RKO (cell line): ENCODE measurements at places on chromosomes 12 and 14.

GRCh38 chr12:42298887-42299286, 27.0 kb downstream of the ZCRB1 start:
- DNase-seq = no peak

GRCh38 chr12:89801284-89801683, 92.6 kb upstream of the ATP2B1 start:
- no peak for DNase-seq

DNA sequence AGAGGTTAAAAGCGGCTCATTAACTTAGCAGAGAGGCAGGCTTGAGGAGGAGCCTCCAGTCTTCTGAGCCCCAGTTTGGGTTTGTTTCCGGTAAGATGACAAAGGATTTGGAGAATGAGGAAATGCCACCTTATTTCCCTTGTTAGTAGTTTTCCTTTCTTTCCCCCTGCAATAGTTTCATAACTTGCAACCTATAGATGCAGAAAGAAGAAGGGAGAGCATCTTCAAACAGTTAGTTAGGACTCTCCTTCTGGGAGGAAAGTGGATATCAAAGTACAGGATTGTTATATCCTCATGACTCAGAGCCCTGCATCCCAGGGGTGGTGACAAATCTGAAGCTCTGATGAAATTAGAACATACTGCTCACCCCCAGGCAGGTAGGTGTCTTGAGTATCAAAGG, 180.7 kb upstream of the SLC38A2 start:
- DNase-seq = peak; percentile 86

DNA sequence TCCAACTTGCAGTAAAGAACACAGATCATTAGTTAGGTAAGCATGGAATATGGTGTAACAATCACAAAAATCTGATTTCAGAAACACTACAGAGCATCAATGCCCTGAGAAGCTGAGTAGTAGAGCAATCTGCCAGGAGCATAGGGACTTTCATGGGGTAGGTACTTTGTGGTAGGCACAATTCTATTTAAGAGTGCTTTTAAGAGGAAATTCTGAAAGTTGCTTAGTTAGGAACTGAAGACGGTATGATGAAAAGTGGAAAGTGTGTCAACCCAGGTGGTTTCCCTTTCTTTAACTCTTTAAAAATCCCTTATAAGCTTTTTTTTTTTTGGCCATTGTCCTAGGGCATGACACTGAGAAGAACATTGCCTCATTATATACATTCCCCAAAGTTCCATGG, 535.7 kb upstream of the FBXO33 start:
- DNase-seq = no peak

DNA sequence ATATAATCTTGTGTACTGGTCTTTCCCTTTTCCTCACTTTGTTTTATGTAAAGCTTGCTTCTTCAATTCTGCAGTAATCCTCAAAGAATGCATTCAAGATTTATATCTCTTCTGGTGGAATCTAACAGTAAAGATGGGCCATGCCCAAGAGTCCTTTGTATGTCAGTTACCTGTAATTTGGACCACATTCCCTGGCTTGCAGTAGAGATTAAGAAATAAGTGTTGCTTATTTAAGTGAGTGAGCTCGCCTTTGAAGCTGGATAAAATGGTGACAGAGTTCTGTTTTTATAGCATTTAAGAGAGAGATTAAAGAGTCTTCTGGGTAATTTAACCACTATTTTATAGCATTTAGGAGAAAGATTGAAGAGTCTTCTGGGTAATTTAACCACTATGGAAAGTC, 262.1 kb upstream of the ATP2B1 start:
- no peak for DNase-seq

DNA sequence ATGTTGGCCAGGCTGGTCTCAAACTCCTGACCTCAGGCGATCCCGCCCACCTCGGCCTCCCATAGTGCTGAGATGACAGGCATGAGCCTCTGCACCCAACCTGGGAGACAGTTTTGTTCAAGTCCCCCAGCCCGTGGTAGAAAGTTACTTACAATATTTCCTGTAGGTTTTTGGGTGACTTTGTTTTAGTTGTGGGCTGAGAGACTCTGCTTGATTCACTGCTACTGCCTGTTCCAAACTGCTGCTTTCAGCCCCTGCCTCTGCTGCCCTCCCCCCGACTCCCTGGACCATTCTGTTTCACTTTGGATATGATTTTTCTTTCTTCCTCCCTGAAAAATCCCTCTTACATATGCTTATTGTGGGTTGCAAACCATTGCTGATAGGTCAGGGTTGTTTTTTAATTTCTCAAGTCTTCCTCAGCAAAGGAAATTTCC, 13.4 kb upstream of the PCNX1 start:
- DNase-seq = no peak

GRCh38 chr12:45304514-45305178, 88.8 kb downstream of the ANO6 start:
- no peak for DNase-seq

- peak; percentile 74 for DNase-seq
Observed at GRCh38 chr12:108511633-108512540, 3.2 kb upstream of the FICD start.

- no peak for DNase-seq
Observed at GRCh38 chr12:132422040-132422380, 67.9 kb upstream of the FBRSL1 start.

GRCh38 chr12:17159506-17160300, 553.7 kb upstream of the LMO3 start:
- no peak for DNase-seq

- DNase-seq = no peak
Observed at GRCh38 chr12:27031531-27031930, 9.2 kb downstream of the MED21 start.

GRCh38 chr14:98919434-98919833, 352.6 kb downstream of the BCL11B start:
- DNase-seq = no peak

GRCh38 chr14:72332046-72332445, 399.8 kb downstream of the RGS6 start:
- no peak for DNase-seq

DNA sequence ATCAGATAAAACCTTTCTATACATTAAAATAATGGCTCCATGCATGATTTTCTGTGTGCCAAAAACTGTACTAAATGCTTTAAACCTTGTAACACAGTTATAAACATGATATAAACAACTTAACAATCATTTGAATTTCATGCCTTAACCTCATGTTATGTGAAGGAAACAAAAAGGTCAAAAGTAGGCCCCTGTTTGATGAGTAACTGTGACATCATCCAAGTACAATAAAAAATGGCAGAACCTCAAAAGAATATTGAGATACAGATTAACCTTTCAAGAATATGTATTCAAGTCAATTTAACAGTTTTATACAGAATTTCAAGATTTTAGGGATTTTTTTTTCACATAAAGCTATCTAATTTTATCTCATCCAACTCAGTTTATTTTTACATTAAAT, 310.7 kb upstream of the DCN start:
- DNase-seq = no peak

- DNase-seq = no peak
Observed at GRCh38 chr12:19507823-19508222, 68.5 kb downstream of the AEBP2 start.

DNA sequence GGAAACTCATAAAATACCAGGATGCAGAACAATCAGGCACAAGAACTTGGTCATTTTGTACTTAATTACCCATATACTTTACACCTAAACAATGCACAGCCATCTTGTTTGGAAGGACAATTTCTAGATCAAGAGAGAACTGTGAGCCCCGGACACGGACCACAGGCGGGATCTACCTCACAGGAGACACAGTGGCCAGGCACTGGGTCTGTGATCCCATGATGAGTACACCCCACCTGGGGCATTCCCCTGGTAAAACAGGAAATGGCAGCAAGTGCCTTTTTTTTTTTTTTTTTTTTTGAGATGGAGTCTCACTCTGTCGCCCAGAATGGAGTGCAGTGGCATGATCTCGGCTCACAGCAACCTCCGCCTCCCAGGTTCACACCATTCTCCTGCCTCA, 15.2 kb downstream of the GOLGA3 start:
- no peak for DNase-seq

GRCh38 chr12:130249376-130249775, 87.1 kb downstream of the FZD10 start:
- DNase-seq = no peak

GRCh38 chr12:7017870-7018349, 366 bp downstream of the LPCAT3 start:
- peak; percentile 48 for DNase-seq

DNA sequence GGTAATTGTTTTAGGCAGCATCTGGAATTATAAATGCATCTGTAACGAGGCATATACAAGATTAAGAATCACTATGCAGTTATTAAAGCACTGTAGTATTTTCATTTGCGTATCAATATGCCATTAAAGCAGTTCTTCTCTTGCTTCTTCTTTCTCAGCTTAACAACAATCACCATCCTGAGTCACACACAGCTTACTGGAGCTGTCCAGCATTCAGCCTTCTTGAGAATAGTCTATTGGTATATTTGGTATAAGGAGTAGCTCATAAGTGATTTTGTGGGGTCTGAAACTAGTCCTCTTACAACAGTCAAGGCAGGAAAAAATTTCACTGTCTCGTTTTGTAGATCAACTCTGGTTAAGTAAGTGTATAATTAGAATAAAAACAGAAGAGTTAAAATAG, 523.0 kb upstream of the FOXG1 start:
- peak; percentile 27 for DNase-seq

- DNase-seq = no peak
Observed at GRCh38 chr14:88551980-88552431, 2.8 kb downstream of the PTPN21 start.

- no peak for DNase-seq
Observed at GRCh38 chr12:32264961-32265360, 134.4 kb upstream of the FGD4 start.

GRCh38 chr14:56760164-56760914, 49.9 kb downstream of the OTX2 start:
- DNase-seq = no peak

GRCh38 chr14:60327447-60328331, 78.7 kb downstream of the PPM1A start:
- DNase-seq = no peak

DNA sequence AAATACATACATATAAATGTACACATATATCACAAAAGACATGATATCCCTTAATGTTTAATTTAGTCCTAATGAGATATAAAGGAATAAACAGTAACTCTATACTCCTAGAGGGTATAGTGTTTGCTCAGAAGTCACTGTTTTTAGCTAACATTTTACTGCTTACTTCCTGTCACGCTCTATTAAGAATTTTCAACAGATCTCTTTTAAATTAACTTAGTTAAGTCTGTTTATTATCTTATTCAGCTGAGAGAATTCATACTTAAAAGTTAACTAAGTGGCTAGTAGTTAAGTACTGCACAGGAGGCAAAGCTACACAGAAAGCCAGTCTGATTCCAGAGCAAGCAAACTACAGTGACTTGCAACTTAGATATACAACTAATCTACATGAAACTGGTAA, 39.9 kb downstream of the GXYLT1 start:
- no peak for DNase-seq

DNA sequence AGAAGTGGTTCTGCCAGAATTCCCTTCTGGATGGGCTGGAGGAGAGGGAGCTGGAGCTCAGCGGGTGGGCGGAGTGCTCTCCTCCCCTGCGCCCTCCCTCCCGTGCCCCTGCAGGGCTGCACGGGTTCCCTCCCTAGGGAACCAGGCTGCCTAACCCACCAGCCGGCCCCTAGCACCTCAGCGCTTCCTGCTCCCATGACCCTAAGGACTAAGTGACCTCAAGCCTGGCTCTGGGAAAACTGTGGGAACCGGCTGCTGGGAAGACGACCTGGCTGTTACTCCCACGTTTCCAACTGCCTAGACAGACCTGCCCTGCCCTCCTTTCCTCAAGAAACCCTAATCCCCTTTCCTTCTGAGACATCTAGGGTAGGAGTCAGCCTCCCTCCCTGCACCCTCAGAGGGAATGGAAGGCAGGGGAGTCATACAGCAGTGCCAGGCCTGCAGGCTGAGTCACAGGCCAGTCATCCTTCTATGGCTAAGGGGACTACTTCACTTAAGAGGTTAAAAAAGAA, 31.5 kb downstream of the SLC6A12 start:
- peak; percentile 80 for DNase-seq

DNA sequence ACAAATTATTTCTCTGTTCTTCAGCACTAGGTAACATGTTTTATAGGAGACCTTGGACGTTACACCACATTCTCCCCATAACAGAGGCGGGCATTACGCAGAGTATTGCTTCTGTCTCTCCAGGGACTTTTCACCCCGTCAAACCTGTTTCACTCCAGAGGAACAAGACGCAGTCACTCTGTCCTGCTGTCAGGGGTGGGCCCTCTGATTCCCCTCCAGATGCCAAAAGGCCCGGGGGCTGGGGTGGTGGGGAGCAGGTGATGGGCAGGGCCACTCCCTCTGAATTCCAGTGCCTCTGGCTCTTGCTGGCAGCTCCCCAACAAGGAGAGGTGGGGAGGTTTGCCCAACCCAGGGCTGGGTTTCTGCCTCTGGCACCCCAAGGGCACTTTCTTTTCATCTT, 71.9 kb downstream of the NTF3 start:
- DNase-seq = no peak

DNA sequence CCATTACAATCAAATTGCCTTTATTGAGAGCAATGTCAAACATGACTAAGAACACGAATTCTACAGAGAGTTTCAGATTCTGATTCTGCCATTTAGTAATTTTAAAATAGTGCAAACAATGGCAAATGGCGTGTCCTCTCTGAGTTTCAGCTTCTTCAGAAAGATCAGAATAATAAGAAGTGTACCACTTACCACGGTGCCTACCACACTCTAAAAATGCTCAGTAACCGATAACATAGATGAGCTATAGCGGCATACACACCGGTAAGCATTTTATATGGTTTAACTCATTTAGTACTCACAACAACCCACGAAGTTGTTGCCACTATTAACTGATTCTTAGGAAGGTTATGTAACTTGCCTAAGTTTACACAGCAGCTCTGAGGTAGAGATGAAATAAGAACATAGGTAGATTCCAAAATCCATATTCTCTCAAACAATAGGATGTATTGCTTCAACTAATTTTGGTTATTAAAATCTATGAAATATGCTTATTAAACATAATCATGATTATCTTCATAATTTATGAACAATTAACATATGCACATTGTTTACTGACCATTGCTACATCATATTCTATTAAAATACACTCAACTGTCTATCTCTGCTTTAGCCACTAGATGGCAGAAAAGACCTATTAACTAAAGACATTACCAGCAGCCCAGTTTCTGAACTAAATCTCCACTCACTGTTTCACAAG, 38.3 kb downstream of the SLC6A15 start:
- DNase-seq = peak; percentile 77

- no peak for DNase-seq
Observed at GRCh38 chr12:51695241-51696010, 104.4 kb downstream of the SCN8A start.

DNA sequence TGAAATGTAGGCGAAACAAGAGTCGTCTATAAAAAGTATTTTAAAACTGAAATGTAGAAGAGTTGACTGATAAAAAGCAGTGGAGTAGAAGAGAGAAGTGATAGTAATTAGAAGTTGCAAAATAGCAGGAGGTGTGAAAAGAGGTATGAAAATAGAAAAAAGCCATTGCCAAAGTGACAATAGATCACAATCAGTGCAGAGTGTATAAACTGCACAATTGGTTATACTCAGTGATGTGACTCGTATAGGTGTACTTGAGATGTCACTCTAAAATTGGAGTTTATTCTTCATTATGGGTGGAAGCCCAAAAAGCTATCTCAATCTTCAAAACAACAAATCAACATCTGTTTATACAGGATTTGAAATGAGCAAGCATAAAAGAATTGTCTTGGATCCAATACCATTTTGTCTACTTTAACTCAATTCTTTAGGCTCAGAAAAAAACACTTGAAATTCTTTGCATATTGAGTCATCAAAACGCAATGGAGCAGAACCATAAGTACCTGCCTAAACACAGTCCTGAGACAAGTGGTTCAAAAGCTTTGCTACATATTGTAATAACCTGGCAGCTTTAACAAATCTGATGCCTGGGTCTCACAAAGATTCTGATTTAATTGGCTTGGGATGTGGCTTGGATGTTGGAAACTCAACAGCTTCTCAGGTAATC, 8.8 kb downstream of the IKBIP start:
- peak; percentile 29 for DNase-seq
